Activated CD4-positive, alpha-beta T cell treated with anti-CD3 and anti-CD28 coated beads, Interleukin-2, amount 10 ng/mL, durations not matched to agents 24 days and 14 days (primary cell): ENCODE measurements at places on chromosomes 2 and 18. TPM values are rescaled to one million over a fixed set of nuclear protein-coding genes. Genes with fewer than 3 reads are reported as not detected.

- no peak overlapping the region for H3K27ac ChIP-seq
- peaks cover 60% of the 10 kb centered on the region for H3K27me3 ChIP-seq
- H3K4me3 ChIP-seq = no peak overlapping the region
- H3K36me3 ChIP-seq = no peaks in the 10 kb centered on the region
These were observed 2.5 kb upstream of the FAP start for GRCh38 chr2:162245781-162246180.

DNA sequence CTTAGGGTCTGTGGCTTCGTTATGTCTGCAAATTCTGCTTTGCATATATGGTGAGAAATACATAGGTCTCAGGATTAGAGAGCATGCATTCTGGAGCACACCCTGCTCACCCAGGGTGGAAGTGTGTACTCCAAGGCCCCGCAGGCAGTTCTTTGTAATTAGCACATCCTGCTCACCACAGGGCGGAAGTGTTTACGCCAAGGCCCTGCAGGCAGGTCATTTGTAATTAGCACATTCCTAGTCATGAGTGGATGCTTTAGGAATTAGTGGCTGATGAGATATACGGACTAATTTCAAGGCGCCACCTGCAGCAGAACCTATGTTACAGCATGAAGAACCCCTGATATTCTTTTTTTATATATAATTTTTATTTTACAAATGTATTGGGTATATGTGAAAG lies 4.2 kb downstream of the ALLC start:
- H3K4me3 ChIP-seq = no peak overlapping the region
- no peak overlapping the region for H3K27ac ChIP-seq
- no peaks in the 10 kb centered on the region for H3K27me3 ChIP-seq
- peaks cover 2% of the 10 kb centered on the region for H3K4me1 ChIP-seq
- DNase-seq = no peak
- no peaks in the 10 kb centered on the region for H3K36me3 ChIP-seq

GRCh38 chr2:176704282-176704858 lies 435.1 kb downstream of the MTX2 start:
- DNase-seq = no peak
- H3K4me3 ChIP-seq = no peak overlapping the region
- H3K27ac ChIP-seq = no peak overlapping the region
- H3K27me3 ChIP-seq = peaks cover 18% of the 10 kb centered on the region
- H3K4me1 ChIP-seq = no peaks in the 10 kb centered on the region

DNA sequence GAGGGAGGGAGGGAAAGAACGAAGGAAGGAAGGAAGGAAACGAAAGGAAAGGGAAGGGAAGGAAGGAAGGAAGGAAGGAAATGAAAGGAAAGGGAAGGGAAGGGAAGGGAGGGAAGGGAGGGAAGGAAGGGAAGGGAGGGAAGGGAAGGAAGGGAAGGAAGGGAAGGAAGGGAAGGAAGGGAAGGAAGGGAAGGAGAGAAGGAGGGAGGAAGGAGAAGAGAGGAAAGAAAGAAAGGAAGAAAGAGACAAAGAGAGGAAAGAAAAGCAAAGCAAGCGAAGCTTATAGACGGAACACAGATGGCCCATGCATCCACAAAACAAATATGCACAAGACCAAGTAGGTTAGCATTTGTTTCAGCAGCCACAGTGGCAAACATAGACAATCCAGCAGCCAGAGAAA lies 20.4 kb upstream of the GALNT3 start:
- no peak overlapping the region for H3K4me3 ChIP-seq
- H3K27me3 ChIP-seq = peaks cover 2% of the 10 kb centered on the region
- H3K27ac ChIP-seq = no peak overlapping the region
- no peaks in the 10 kb centered on the region for H3K4me1 ChIP-seq

DNA sequence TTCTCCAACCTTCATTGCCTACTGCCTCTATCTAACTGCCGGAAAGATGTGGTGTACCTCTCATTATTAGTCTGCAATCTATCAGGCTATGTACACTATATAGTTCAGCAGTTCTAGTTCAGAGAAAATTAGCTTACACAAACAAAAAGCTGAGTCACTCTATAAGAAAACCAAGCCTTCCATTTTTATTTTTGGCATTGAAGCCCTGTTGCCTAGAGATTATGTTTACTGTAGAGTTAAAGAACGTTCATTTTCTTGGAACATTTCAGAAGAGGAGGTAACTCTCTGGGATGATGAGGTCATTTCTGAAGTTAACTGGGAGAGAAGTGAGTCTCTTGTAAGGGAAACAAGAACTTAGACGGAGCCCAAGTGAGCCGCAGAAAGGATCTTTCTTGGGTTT lies 133.5 kb downstream of the FAM124B start:
- peaks cover 19% of the 10 kb centered on the region for H3K27me3 ChIP-seq
- no peaks in the 10 kb centered on the region for H3K36me3 ChIP-seq
- no peaks in the 10 kb centered on the region for H3K4me1 ChIP-seq
- no peak overlapping the region for H3K27ac ChIP-seq
- H3K4me3 ChIP-seq = no peak overlapping the region

SATB2 gene
- total RNA-seq = 0.07 TPM in 1 of 2 replicates, not detected in the other

INPP4A gene
- total RNA-seq = 40.2 and 45.0 TPM in 2 replicates
